Epithelial cell of alveolus of lung (primary cell): ENCODE measurements at places on chromosomes 12 and 14. TPM values are rescaled to one million over a fixed set of nuclear protein-coding genes. Genes with fewer than 3 reads are reported as not detected.

The PSMB5 gene
- 234 and 386 TPM in 2 replicates for total RNA-seq

The CAPZA3 gene
- not detected in 2 replicates for total RNA-seq

The TNS2 gene
- total RNA-seq = 44.6 and 127 TPM in 2 replicates

The MYH7 gene
- total RNA-seq = 0.56 TPM in 1 of 2 replicates, not detected in the other

The TOMM20L gene
- not detected in 2 replicates for total RNA-seq

The ZFHX2 gene
- 0.08 and 0.39 TPM in 2 replicates for total RNA-seq

The NGB gene
- total RNA-seq = not detected in 2 replicates

The ZCCHC8 gene
- 8.9 and 12.8 TPM in 2 replicates for total RNA-seq

The AVPR1A gene
- not detected in 2 replicates for total RNA-seq

The PXMP2 gene
- total RNA-seq = 27.5 and 38.0 TPM in 2 replicates

The GLS2 gene
- total RNA-seq = 0.13 TPM in 1 of 2 replicates, not detected in the other

The TGM1 gene
- total RNA-seq = 0.52 and 1.8 TPM in 2 replicates

The CCDC177 gene
- total RNA-seq = under 0.01 and 0.16 TPM in 2 replicates

The NOVA1 gene
- 1.7 and 6.1 TPM in 2 replicates for total RNA-seq

The ORAI1 gene
- total RNA-seq = 7.7 and 11.4 TPM in 2 replicates

The PLEK2 gene
- total RNA-seq = 5.0 and 30.3 TPM in 2 replicates

The TAS2R46 gene
- 2.8 TPM in 1 of 2 replicates, not detected in the other for total RNA-seq

The CRIP1 gene
- 9.1 and 20.7 TPM in 2 replicates for total RNA-seq
